Activated T-cell treated with anti-CD3 and anti-CD28 coated beads, Interleukin-2, amount 50 U/mL, for 24 hours (primary cell): ENCODE measurements at places on chromosomes 13 and 19.

- H3K27me3 ChIP-seq = peaks cover 12% of the 10 kb centered on the region
- H3K4me3 ChIP-seq = no peak within 1 kb of the TSS
- H3K4me1 ChIP-seq = no peaks in the 10 kb centered on the region
These were observed at the start of gene GARIN5B for GRCh38 chr19:55362990-55363716. Gene GARIN5B, minus strand, starts transcription at chr19:55363260. Its CDS starts 194 bp downstream, at chr19:55363066.

DNA sequence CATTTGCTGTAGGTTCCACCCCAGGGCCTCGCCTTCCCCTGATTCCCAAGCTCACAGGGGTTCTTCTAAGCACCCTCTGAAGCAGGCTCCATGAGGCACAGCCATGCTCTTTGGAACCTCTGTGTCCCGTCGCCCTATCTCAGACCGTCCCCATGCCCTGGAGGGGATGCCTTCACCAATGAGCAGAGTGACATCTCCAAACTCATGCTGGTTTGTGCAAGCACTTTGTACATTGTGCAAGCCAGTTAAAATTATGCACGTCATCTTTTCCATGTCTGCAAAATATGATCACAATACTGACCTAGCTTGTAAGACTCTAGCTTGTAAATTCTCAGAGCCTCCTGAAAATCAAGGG lies 46.5 kb upstream of the RAP2A start:
- DNase-seq = no peak
- peaks cover 25% of the 10 kb centered on the region for H3K4me1 ChIP-seq
- H3K27me3 ChIP-seq = no peaks in the 10 kb centered on the region
- H3K4me3 ChIP-seq = no peak overlapping the region
- H3K36me3 ChIP-seq = peaks cover 26% of the 10 kb centered on the region

- DNase-seq = no peak
- no peak overlapping the region for H3K27ac ChIP-seq
- H3K4me3 ChIP-seq = no peak overlapping the region
- H3K27me3 ChIP-seq = no peaks in the 10 kb centered on the region
- H3K36me3 ChIP-seq = no peaks in the 10 kb centered on the region
- peaks cover 22% of the 10 kb centered on the region for H3K4me1 ChIP-seq
These were observed 3.2 kb upstream of the CXCL17 start for GRCh38 chr19:42445948-42446347.

- no peak for DNase-seq
- H3K4me3 ChIP-seq = no peak overlapping the region
- no peaks in the 10 kb centered on the region for H3K27me3 ChIP-seq
- H3K4me1 ChIP-seq = no peaks in the 10 kb centered on the region
These were observed 547.0 kb upstream of the SLITRK5 start for GRCh38 chr13:87123987-87124784.

DNA sequence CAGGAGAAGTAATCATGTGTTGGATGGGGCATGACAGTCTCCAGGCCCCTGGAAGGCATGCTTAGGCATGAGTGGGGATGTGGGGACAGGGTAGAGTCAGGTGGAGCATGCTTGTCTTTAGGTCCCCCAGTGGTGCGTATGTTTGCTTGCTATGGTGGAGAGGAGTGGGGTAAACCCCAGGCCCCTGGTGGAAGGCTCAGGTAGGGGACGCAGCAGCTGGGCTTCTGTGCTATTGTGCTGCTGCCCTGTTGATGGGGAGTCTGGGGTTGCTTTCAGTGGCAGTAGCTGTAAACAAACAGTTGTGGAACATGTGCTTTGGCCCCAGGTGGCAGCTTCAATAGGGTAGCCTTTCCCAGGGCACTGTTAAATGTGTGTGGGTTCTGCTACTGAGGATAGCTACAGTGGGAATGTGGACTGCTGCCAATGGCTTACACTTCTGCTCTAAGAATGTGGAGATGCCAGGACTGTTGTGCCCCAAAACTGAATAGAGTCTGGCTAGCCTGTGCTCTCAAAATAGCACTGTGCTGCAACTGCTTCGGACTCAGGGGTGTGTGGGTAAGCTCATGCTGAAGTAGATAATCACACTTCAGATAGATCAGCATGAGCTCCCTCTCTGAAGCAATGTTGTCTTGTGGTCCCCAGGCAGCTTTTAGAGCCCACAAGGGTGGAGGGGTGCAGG lies 1257.3 kb downstream of the DIAPH3 start:
- no peaks in the 10 kb centered on the region for H3K36me3 ChIP-seq
- H3K4me1 ChIP-seq = no peaks in the 10 kb centered on the region
- no peak overlapping the region for H3K4me3 ChIP-seq
- H3K27ac ChIP-seq = no peak overlapping the region
- no peaks in the 10 kb centered on the region for H3K27me3 ChIP-seq
- no peak for DNase-seq

GRCh38 chr13:28349907-28350654 lies 144.8 kb downstream of the FLT1 start:
- H3K27ac ChIP-seq = no peak overlapping the region
- no peaks in the 10 kb centered on the region for H3K36me3 ChIP-seq
- H3K27me3 ChIP-seq = no peaks in the 10 kb centered on the region
- H3K4me1 ChIP-seq = peaks cover 21% of the 10 kb centered on the region
- no peak overlapping the region for H3K4me3 ChIP-seq
- no peak for DNase-seq

- no peak for DNase-seq
- peak overlapping the region; percentile 97 for H3K27ac ChIP-seq
- H3K27me3 ChIP-seq = no peaks in the 10 kb centered on the region
- H3K4me1 ChIP-seq = peaks cover 70% of the 10 kb centered on the region
These were observed 9.4 kb downstream of the LTBP4 start for GRCh38 chr19:40610396-40611064.
